ENCODE measurements at places on chromosomes 6 and 20.
A peak's percentile ranks its signal among the peaks of the same experiment; 100 is the strongest.

DNA sequence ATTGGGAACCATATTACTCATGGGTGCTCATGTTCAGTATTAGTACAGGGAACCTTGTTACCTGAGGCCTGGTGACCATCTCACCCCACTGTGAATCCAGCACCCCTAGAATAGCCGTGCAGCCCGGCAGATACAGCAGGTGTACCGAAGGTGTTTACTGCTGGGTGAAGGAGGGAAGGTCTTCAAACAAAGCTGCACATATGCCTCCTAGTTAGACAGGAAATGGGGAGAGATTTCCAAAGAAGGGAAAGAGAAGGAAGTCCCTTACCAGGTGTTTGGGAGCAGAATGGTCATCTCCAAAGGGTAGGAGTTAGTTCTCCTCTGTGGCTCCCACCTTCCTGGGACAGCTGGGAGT lies 2.4 kb upstream of the CST1 start:
- no peak for DNase-seq

DNA sequence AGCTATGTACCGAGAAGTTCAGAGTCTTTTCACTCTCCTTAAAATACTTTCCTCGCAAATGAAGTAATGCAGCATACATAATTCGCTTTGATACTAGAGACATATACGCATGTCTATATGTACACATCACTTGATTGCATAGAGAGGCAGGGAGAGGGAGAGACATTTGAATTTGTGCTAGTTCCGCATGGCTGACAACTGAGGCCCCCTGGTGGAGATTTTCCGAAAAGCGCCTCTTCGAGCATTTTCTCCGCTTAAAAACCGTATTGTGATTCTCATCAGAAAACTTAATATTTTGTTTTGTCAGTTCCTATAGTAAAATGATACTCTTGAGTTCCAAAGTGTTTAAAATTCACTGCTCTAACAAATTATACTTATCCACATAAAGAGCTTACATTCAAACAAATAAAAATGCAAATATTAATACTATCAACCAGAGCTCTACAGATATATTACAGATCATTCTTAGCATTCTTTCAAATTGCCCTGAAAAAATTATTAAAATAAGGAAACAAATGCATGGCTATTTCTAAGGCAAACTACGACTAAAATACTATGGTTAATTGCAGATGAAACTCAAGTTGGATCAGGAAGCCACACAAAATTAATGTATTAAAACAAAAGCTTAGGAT lies 637 bp downstream of the MYLK4 start:
- peak; percentile 64 for DNase-seq

DNA sequence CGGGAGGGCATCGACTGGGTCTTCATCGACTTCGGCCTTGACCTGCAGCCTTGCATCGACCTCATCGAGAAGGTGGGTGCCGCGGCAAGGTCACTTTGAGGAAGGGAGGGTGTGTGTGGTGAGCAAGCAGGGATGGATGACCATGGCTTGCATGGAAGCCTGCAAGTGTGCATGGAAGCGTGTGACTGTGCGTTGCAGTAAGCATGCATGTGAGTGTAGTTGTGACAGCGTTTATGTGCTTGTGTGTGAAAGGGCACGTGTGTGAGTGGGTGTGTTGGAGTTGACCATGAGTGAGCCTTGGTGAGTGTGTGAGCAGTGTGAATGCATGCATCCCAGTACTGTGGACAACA lies 32.5 kb downstream of the MYH7B start:
- DNase-seq: no peak

- no peak for DNase-seq
These were observed 148.5 kb upstream of the DEFB112 start for GRCh38 chr6:50198245-50198644.

DNA sequence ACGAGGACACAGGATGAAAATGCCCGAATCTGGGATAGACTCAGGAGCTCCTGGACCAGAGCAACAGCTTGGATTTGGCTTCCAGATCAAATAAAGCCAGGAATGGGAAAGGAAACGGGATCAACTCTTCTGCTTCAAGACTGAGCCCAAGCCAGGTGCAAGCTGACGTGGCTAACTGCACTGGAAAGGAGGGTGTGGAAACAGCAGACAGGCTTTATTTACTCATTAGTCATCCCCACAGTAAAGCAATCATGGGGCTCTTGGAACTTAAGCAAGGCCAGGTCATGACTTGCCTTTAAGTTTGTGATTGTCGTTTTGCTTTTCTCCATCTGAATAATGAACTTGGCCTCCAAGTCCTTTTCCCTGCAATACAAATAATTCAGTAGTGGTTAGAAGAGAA lies 45.2 kb downstream of the KIF16B start:
- no peak for DNase-seq

DNA sequence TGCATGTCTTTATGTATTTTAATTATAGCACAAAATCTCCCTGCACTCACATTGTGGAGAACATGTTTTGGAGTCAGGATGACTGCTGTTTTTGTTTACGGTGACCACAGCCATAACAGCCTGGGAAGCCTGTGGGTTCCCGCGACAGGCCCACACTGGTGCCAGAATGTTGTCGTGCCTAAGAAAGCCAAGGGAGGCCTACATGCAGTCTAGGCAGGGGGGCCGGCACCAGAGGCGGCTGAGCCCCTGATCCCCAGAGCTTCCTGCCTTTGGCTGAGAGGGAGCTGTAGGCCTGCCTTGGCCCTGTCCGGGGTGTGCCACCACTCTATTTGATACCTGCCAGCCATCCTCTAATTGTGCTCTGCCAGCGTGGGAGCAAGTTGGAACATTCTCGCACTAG lies 46.7 kb downstream of the TBC1D7 start:
- no peak for DNase-seq

GRCh38 chr6:26318459-26319404 lies 46.3 kb upstream of the BTN3A2 start:
- DNase-seq: no peak
